Activated naive CD8-positive, alpha-beta T cell treated with anti-CD3 and anti-CD28 coated beads for 36 hours (primary cell): ENCODE measurements at places on chromosomes 2 and 18.

DNA sequence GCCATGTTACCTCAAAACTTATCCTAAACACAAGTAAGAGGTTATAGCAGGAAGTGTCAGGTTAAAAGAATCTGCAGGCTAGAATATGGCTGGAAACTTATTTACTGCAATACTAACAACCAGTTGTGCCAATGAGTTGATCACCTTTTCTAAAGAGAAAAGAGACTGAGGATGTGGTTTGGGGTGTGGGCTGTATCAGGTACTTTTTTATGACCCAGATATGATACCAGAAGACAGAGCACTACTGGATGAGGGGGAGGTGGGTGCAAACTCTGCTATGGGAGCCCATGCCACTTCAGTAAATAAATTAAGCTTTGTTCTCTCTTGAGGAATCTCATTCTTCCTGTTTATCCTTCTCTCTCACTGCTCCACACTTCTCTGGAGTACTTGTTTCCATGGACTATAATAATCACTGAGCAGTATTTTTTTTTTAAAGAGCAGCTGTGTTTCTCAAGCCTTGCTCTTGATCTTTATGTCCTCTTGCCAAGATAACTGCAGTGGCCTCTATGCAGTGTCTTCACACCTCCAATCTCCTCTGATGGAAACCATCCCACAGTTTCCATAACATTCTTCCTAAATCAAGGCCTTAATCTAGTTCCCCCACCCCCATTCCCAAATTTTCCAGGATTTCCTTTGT, 51.2 kb upstream of the NOSTRIN start:
- no peak overlapping the region for H3K4me3 ChIP-seq
- H3K27ac ChIP-seq, result peak overlapping the region; percentile 23
- peaks cover 22% of the 10 kb centered on the region for H3K36me3 ChIP-seq
- H3K27me3 ChIP-seq, result no peaks in the 10 kb centered on the region

GRCh38 chr2:10406491-10407188, 41.5 kb downstream of the ODC1 start:
- H3K36me3 ChIP-seq, result peaks cover 14% of the 10 kb centered on the region
- DNase-seq, result no peak
- peak overlapping the region; percentile 99 for H3K27ac ChIP-seq
- H3K27me3 ChIP-seq, result no peaks in the 10 kb centered on the region

DNA sequence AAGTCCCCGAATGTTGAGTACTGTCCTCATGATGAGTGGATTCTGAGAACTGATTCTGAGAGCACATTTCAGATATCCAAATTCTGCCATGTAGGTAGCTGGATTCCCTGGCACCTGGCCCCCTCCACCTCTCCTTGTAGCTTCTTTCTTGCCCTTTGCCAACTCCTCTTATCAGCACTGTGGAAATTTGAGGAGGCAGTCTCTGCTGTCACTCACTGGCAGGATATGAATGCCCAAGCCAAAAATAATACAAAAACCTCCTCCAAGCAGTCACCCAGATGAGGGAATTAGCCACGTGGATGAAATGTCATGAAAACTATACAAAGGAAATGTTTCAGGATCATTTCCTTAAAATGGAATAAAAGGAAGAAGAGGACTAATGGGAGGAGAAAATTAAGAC, 276.8 kb downstream of the SETBP1 start:
- no peak overlapping the region for H3K27ac ChIP-seq
- H3K36me3 ChIP-seq, result no peaks in the 10 kb centered on the region
- H3K4me3 ChIP-seq, result no peak overlapping the region
- H3K27me3 ChIP-seq, result peaks cover 6% of the 10 kb centered on the region
- no peak for DNase-seq

- no peak overlapping the region for H3K27ac ChIP-seq
- DNase-seq, result no peak
- no peak overlapping the region for H3K4me3 ChIP-seq
- H3K27me3 ChIP-seq, result no peaks in the 10 kb centered on the region
Measured at GRCh38 chr2:224565452-224566035, 19.6 kb downstream of the CUL3 start.

DNA sequence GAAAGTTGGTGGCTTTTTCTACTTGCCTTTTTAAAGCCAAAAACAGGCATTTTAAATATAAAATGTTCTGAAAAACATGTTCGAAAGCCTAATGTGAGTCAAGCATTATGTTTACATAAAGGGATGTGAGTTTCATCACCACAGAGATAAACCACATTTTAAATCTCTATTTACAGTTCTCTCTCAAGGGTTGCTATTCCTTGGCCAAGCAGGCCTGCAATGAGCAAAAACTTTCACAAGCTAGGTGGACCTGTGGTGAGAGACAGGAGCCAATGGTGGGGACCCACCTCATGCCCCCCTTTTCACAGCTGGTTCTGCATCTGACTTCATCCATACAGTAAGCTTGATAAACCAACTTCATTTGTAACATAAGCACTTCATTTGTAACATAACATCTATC, 65.1 kb downstream of the CUL3 start:
- H3K27ac ChIP-seq, result peak overlapping the region; percentile 56
- H3K27me3 ChIP-seq, result no peaks in the 10 kb centered on the region
- DNase-seq, result peak; percentile 43
- no peak overlapping the region for H3K4me3 ChIP-seq
- peaks cover 62% of the 10 kb centered on the region for H3K4me1 ChIP-seq

- H3K4me1 ChIP-seq, result peaks cover 10% of the 10 kb centered on the region
- H3K27ac ChIP-seq, result no peak overlapping the region
- DNase-seq, result no peak
- no peaks in the 10 kb centered on the region for H3K36me3 ChIP-seq
- H3K27me3 ChIP-seq, result peaks cover 47% of the 10 kb centered on the region
Measured at GRCh38 chr2:16661526-16661925, 4.1 kb downstream of the CYRIA start.
